Activated T-cell treated with anti-CD3 and anti-CD28 coated beads for 4 hours (primary cell): ENCODE measurements at places on chromosomes 7 and 10.

GRCh38 chr10:124249812-124250432 is 156.5 kb upstream of the CHST15 start:
- DNase-seq = no peak

DNA sequence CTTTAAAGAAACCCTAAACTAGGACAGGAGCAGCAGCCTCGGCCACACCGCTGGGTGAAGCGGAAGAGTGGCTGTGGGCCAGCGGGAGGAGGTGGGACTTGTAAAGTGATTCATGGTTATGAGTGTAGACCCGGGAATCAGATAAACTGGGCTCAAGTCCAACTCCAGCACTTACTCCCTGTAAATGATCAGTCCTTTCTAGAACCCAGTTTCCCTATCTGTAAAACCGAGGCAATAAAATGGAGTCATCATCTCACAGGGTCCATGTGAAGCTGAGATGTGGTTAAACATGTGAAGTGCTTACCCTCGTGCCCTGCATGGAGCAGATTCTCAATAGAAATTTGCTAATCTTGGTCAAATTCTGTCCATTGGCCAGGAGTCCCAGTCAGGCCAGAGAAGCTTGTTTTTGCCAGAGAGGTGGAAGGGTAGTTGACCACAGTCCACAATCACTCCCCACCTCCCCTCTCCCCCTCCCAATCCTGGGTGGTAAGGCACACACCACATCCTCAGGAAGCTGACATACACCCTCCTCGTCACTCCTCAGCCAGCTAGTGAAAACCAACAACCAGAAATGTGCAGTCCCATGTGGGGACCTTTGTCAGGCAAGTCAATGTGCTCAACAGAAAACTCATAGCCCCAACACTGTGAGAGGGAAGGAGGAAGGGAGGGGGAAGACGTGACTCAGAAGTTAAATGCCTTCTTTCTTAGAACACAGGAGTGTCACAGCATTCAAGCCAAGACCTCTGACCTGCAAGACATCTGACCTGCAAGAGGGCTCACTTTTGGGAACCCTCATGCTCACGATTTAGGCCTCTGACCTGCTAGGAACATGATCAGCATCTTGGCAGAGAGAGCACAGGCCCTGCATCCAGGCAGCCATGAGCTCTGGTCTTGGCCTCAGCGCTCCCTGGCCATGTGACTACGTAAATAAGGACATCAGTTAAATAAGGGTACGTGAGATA is 145.1 kb downstream of the PLXNA4 start:
- DNase-seq = peak; percentile 18

DNA sequence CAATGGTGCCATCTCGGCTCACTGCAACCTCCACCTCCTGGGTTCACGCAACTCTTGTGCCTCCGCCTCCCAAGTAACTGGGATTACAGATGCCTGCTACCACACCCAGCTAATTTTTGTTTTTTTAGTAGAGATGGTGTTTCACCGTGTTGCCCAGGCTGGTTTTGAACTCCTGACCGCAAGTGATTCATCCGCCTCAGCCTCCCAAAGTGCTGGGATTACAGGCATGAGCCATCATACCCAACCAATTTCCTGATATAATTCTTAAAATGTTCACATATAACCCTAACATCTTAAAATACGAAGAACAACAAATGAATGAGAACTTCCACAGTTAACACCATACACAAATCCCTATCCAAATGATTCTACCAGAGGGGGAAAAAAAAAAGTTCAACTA is 31.2 kb downstream of the BAIAP2L1 start:
- no peak for DNase-seq

DNA sequence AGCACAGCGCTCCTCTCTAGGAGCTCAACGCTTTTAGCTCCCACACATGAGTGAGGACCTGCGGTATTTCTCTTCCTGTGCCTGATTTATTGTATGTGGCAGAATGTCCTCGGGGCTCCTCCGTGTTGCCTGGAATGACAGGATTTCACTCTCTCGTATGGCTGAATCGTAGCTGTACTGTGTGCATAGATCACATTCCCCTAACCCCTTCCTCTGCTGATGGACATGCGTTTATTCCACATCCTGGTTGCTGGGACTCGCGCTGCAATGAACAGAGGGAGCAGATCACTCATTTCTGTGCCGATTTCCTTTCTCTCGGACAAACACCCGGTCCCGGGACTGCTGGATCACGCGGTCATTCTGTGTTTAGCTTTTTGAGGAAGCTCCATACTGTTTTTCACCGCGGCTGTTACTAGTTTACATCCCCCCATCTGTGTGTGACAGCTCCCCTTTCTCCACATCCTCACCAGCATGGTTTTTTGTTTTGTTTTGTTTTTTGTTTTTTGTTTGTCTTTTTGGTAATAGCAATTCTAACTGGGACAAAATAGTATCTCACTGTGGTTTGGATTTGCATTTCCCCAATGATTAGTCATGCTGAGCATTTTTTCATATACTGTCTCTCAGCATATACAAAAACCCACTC is 76.3 kb downstream of the FOXL3 start:
- DNase-seq = no peak

DNA sequence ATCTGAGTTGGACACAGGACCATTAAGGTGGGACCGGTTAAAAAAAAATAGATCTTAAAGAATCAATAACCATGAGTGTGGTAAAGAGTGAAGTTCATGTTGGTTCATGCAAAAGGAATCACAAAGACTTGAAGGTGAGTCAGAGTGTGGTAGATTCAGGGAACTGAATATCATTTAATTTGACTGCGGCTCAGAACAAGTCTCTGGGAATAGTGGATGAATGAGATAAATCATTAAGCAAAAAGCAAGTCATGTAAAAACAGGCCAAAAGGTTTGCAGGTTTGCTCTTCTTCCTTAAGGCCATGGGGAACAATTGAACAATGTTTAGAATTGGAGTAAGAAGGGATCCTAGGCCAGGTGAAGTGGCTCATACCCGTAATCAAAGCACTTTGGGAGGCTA is 385.8 kb downstream of the ETV1 start:
- no peak for DNase-seq

- DNase-seq = no peak
These were observed 1.0 kb downstream of the PSMC2 start for GRCh38 chr7:103348452-103348851.

DNA sequence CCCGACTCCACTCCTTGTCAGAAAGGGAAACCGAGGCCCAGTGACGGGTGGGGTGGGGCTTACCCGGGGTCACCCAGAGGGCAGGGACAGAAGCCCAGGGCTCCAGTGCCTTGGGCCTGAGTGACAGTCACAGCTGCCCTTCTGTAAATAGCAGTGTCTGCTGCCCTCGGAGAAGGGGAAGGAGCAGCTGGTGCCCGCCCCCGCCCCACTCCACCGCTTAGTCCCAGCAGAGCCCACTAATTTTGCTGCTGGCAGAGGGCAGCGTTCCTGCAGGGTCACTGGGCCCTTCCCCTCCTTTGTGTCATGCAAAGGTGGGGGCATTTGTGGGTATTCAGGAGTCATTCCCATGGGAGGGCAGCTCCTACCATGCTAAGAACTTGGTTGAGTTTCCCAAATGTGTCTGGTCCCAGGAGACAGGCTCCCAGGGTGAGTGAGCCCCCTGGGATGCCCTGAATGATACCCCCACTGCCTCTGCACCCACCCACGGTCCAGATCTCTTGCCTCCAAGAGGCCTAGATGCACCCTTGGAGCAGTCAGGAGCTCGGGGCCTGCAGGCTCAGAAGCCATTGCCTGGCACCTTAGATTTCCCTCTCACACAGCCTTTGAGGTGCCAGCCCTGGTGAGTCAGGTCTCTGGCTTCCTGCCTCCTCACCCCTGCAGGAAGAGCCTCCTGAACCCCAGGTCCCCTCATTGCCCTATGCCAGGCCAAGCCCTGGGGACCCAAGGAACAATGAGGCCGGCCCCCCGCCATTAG is 17.2 kb downstream of the SH2B2 start:
- DNase-seq = no peak

DNA sequence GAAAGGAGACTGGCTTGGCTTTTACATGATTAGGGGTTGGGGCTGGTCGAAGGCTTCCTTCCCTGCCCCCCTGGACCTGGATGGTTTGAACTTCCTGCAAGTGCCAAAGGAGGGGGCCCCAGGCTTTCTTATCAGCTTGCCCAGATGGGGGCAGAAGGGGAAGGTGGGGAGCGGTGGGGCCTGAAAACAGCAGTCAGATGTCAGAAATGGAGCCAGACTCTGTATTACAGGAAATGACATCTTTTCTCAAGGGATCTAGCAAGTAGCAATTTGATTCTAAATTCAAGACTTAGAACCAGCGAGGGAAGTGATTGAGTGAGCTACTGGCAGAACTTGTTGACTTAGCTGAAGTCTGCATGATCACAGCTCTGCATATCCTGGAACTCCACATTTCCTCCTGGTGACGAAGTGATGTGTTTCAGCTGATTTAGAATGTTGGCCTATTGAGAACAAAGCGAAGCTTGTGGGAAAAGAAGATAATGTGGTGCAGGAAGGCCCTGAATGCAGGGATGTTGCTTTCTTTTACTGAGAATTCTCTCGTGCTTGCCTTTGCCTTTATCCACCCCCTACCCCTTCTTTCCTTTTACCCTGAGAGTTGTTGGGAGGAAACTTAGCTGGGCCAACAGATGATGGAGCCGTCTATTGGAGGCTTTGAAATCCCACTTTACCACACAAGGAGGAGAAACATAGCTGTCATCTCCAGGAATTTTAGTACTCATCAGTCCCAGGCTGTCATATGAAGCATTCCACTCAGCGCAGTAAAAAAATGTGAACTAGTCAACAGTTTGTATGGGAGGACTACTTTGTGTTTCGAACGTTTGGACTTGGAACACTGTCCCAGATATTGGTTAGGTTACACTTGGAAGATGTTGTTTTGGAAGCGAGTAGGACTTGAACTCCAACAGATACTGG is 43.2 kb downstream of the CCNY start:
- DNase-seq = no peak
